Activated T-cell treated with anti-CD3 and anti-CD28 coated beads for 1 hour (primary cell): ENCODE measurements at places on chromosomes 13 and 19.

DNA sequence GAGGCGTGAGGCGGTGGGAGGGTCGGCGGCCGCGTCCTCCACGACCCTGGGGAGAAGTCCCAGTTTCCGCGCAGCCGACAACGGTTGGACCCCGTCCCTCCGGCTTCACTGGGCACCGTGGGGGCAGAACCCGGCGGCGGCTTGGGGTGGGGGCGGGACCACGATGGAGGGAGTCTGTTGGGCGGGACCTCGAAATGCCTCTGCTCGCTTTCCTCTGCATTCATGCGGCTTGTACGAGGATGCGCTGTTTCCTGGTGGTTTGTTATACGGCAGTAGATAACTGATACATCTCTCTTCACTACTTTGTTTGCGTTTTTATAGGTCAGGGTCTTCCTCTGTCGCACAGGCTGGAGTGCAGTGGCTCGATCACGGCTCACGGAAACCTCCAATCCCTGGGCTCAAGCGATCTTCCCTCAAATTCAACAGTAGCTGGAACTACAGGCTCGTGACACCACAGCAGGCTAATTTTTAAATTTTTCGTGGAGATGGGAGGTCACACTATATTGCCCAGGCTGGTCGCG, 24.6 kb upstream of the ZNF846 start:
- peak; percentile 49 for DNase-seq

DNA sequence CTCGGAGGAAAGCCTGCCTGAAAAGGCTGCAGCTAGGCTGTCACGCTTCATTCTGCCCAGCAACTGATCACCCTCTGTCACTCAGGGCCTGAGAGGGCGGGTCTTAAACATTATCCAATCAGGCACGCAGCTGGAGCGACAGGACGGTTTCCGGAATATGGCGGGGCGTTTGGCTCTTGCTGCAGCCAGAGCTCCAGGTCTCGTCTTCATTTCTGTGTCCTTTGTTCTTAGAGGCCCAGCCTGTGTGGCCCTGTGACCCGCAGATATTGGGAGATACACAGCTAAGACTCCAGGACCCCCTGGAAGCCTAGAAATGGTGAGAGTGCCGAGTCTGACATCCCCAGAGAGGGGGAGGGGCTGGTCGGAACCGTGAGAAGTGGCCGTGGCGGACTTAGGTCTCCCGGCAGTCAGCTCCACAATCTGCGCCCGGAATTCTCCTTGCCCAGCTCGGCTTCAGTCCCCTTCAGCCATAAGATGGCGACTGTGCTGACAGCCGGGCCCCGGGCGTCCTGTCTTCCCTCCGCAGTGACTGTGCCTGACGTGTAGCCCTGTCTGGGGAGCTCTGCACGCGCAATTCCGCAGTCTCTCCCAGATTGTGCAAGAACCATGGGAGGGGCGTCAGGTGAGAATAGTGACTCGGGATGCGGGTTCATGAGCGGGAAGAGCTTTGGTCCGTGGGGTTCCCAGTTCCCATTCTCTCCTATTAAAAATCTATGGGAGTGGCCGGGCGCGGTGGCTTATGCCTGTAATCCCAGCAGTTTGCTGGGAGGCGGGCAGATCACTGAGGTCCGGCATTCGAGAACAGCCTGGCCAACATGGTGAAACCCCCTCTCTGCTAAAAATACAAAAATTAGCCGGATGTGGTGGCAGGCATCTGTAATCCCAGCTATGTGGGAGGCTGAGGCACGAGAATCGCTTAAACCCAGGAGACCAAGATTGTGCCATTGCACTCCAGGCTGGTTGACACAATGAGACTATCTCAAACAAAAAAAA, at the start of gene ZNF429:
Gene ZNF429 (plus strand): TSS at position 144 of the 993 bp plus-strand sequence. CDS start 170 bp downstream, at position 314.
- DNase-seq, result peak; percentile 80

DNA sequence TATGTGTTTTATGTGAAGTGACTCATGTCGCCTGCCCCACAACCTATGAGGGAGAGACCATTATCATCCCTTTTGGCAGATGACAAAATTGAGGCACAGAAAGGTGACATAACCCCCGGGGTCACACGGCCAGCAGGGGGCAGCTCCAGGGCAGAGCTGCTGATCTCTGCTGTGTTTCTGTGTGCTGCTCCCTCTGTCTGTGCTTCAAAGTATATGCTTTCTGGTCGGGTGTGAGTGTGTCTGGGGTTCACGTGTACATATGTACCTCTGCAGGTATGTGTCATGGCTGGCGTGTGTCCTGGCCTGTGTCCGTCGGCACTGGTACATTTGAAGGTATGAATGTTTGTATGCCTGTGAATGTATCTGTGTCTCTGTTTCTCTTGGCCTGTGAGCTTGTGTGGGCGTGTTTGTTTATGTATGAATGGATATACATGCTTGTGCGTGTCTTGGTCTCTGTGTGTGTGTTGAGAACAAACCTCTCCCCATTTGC, 7.1 kb downstream of the LIPE start:
- DNase-seq, result peak; percentile 69

- no peak for DNase-seq
These were observed 30.4 kb downstream of the NLRP11 start for GRCh38 chr19:55801416-55801815.

DNA sequence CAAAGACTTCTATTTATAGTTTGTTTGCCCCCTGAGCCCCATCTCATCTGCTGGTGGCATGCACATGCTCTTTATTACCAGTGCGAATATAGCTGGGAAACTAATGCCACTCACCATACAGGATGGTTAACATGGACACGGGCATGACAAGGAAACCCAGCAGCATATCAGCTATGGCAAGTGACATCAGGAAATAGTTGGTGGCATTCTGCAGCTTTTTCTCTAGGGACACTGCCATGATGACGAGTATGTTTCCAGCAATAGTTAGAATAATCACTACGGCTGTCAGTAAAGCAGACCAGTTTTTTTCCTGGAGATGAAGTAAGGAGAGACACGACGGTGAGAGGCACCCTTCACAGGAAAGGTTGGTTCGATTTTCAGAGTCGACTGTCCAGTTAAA, 1.5 kb downstream of the HTR2A start:
- no peak for DNase-seq

DNA sequence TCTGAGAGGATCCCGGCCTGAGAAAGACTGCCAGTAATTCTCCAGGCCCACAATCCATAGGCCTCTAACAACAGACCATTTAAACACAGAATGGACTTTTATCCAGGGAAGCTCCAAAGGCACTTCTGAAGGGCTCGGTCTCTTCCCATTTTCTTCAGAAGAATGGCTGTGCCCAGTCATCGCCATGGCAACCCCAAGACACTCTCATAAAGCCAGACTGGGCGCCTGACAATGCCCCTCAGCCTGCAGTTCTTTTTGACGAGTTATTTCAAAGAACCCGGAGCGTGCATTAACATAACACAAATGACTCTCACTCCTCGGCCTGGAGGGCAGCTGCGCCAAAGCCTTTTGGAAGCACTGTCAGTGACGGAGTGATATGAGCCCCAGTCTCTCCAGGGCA, 61.0 kb downstream of the RASA3 start:
- no peak for DNase-seq

DNA sequence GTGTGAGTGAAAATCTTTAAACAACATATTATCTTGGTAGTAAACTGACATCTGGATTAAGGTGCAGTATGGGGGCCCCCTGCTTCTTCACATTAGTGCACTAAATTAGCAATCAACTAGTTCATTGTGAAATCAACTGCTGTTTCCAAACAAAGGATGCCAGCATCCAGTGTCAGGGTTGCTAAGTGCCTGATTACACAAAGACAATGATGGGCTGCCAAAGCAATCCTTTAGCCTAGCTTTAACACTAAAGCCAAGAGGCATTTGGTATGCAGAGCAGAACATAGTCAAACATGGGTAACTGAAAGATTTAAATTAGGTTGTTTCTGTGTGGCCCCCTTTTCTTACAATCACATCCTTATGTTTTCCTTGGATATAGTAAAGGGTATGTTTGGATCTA, 543.1 kb upstream of the SLITRK5 start:
- DNase-seq, result no peak
